NCI-H2081 treated with DMSO at 0.1 percent for 48 hours (cell line): ENCODE measurements at places on chromosomes 13 and 19.

DNA sequence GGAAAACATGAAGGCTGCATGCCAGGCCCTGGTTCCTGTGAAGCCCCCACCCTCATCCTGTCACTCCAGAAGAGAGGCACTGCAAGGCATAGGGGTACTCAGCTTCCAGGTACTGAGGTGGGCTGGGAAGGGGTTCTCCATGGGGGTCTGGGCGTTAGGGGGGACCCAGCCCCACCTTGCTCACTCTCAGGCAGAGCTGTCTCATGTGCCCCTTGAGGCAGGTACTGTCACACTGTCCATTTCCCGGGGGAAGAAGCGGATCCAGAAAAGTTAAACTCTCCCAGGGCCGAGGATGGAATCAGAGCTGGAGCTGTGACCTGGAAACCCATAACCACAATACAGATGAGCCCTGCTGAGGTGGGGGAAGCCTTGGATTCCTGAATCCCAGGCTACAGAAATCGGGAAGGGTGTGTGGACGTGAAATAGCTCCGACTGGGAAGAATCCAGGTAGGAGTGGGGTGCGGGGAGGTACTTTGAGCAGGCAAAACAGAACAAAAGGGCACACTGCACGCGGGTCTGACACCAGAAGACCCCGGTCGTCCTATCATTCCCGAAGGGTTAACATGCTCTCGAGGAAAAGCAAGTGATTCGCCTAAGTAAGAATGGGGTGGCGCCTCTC is 540 bp upstream of the USE1 start:
- DNase-seq: no peak

DNA sequence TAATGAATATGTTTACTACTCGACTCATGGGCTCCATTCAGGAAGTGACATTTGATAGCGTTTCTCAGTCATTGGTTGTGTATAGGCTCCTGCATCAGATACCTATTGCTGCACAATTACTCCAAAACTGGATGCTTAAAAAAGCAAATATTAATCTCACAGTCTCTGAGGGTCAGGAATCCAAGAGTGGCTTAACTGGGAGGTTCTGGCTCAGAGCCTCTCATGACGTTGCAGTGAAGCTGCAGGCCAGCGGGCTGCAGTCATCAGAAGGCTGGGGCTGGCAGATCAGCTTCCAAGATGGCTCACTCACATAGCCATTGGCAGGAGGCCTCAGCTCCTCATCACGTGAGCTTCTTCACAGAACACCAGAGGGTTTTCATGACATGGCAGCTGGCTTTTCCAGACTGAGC is 525.1 kb upstream of the NBEA start:
- no peak for DNase-seq

DNA sequence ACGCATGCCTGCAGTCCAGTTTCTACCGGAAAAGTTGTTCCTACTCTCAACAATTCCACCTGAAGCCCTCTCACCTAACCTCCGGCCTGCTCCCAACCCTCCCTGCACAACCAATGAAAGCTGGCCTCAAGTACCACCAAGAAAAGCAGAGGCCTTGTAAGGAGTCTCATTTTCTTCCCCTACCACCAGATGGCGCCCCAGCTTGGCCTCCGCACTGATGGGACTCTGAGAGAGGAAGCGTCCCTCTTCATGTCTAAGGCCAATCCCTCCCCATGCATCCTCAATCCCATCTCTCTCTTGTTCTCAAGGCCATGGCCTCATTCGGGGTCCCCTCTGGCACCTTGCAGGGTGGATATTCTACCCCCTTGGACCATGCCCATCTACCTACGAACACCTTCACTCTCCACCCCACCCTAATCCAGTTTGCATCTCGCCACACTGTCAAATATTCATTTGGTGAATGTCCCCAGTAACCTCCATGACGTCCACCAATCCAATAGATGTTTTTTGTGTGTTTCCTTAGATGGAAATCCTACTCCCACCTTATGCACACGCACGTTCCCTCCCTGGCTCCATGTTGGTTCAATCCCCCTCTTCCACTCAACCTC is 412.8 kb downstream of the ZNF536 start:
- DNase-seq: no peak

DNA sequence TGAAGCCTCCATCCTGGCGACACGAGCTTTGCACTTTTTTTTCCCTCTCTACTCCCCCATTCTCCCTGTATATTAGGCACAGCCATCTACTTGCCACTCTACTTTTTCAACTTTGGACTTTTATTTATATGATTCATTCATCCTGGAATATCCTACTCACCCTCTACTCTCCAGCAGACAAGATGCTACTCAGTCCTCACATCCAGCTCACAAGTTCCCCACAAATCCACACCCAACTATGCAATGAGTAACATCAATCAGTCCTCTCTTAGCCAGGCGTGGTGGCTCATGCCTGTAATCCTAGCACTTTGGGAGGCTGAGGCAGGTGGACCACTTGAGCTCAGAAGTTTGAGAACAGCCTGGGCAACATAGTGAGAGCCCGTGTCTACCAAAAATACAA is 23.9 kb upstream of the URAD start:
- no peak for DNase-seq

- no peak for DNase-seq
These were observed 139.9 kb downstream of the ZNF675 start for GRCh38 chr19:23547156-23547555.

DNA sequence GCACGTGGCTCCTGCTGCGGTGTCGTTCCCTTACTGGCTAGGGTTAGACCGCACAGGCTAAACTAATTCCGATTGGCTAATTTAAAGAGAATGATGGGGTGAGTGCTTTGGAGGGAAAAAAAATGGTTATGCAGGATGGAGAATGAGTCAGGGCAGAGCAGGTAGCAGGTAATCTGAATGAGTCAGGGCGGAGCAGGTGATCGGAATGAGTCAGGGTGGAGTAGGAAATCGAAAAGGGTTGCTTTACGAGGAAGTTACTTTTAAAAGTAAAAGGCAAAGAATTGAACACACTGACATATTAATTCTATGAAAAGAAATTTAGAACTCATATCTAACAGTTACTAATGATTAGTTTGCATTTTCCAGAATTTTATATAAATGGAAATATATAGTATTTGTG is 335.5 kb downstream of the FOXO1 start:
- DNase-seq: no peak

DNA sequence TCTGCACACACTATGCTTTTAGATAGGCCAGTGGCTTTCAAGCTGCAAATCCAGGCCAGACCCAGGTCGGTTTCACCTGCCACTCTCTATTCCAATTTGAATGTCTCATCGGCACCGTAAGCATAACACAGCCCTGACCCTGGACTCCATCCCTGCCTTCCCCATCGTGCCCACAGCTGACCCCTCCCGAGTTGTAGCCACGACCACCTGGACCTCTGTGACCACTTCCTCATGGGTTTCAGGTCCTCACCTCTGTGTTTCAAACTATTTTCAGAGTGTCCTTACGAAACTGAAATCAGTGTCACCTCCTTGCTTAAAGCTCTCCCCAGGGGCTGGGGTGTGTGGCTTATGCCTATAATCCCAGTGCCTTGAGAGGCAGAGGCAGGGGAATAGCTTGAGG is 9.0 kb upstream of the HSH2D start:
- DNase-seq: no peak

DNA sequence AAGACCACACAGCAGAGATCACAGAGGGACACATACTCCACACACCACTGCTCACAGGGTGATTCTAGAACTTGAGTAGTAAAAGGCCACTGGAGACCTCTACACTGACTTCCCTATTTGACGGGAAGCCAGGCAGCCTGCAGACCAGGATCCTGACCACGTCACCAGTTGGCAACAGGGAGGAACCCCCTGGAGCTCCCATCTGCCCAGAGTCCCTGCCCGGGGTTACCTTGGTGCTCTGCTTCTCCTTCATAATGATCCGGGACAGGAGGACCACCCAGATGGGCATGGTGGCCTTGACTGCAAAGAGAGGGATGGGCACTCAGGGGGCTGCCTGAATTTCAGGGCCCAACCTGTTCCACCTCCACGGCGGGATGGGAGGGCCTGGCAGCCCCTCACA is 932 bp downstream of the SLC35E1 start:
- DNase-seq: no peak

GRCh38 chr19:51547397-51548212 is 16.1 kb upstream of the SIGLEC6 start:
- no peak for DNase-seq

DNA sequence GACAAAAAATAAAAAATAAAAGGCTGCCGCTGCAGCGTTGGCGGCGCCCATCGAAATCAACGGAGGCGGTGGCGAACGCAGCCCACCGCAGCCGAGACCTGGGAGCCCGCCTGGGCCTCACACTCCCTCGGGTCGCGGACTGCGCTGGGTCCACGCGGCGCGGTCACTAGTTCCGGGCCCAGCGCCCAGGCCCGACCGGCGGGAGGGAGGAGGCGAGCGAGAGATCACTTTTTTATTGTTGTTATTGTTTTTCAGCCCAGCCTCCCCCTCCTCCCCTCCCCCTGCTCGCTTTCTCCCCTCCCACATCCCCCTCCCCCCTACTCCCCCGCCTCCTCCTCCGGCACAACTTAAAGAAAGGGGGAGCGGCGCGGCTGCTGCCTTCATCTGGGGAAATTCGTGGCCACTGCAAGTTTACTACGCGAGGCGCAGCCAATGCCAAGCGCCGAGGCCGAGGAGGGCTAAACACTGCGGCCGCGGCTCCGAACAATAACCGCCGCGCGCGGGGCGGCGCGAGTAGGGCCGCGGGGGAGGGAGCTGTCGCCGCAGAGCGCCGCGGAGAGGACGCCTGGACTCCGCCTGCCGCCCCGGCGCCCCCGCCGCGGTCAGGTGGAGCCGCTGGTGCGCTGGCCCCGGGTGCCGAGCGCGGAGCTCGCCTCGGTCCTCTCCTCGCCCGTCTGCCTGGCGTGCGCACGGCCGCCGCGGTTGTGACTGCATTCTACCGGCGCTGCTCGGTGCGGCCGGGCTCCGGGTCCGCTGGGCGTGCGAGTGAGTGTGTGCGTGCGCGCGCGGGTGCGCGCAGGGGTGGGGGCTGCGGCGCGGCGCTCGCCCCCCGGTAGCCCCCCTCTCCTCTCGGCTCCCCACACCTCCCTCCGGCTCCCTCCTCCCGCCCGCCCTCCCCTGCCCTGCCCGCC is 505 bp upstream of the ZIC2 start:
- DNase-seq: no peak

- DNase-seq: no peak
These were observed 91.7 kb downstream of the HSPH1 start for GRCh38 chr13:31069808-31070534.

DNA sequence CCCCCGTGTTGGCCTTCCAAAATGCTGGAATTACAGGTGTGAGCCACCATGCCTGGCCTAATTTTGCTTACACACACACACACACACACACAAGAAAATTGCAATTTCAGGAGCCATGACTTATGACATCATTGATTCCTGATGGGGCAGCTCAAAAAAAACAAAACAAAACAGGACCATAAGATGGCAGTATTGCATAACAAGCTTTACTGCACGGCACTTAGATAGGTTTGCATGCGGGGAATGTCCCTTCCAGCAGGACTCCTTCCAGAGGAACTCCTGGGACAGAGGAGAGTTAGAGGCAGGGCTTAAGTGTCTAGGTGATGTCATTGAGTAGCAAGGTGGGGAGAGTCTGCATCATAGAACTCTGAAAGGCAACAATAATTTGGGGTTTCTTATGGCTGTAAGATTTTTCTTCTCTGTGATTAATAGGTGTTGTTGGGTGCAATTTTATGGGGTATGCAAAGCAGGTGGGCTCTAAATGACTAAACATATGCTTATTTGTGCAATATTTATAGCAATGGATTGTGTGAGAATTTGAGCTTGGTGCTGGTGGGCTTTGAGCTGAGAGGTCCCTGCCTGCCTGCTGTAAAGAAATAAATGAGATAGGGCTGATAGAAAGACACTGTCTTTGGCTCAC is 9.0 kb upstream of the ACSBG2 start:
- DNase-seq: peak; percentile 22

GRCh38 chr19:42655748-42656147 is 61.0 kb upstream of the CEACAM8 start:
- no peak for DNase-seq

DNA sequence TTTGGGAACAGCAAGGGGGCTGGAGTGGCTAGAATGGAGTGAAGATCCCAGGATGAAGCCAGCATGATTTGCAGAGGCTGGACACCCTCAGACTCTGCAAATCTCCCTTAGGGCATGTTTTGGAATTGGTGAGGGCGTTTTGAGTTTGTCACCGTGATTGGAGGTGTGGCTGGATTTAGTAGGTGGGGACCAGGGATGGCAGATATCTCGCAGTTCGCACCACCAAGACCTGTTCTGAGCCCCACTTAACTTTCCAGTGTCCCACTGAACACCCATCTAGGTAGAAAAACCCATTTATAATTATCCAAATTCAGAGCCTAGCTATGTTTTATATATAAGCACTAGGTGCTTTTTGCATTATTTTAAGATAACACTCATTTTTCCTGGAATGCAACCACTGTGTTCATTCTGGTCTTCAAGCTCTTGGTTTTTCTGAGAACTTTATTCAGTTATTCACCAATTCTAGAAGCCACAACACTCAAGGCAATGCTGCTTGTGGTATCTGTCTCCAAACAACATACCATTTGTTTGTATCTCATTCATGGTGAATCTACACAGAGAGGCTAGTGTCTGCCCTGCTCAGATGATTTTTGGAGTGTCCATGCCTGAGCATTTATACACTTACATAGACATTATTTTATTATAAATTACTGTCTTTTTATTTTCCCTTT is 3.0 kb upstream of the NANOS2 start:
- DNase-seq: no peak

DNA sequence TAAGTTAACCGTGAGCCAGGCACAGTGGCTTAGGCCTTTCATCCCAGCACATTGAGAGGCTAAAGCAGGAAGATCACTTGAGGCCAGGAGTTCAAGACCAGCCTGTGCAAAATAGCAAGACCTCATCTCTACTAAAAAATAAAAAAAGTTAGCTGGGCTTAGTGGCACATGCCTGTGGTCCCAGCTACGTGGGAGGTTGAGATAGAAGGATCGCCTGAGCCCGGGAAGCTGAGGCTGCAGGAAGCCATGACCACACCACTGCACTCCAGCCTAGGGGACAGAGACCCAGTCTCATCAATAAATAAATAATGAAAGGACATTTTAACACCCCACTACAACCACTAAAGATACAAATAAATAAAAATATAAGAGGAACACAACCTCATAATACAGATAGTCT is 21.6 kb downstream of the LSM14A start:
- DNase-seq: no peak

DNA sequence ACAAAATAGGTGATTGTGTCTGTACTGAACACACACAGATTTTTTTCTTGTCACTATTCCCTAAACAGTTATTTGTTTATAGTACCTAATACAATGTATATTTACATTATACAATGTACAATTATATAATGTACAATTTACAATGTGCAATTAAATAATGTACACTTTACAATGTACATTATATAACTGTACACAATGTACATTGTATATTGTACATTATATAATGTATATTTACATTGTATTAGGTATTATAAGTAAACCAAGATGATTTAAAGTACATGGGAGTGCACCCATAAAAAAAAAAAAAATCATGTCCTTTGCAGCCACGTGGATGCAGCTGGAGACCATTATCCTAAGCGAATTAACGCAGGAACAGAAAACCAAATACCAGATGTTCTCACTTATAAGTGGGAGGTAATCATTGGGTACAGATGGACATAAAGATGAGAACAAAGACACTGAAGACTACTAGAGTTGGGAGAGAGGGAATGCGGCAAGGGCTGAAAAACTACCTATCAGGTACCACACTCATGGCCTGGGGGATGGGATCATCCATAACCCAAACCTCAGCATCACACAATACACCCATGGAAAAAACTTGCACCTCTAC is 68.1 kb downstream of the ABCC4 start:
- no peak for DNase-seq

GRCh38 chr13:33017323-33017929 is 1.2 kb downstream of the KL start:
- DNase-seq: no peak
